ENCODE measurements at places on chromosomes 16 and 17.

DNA sequence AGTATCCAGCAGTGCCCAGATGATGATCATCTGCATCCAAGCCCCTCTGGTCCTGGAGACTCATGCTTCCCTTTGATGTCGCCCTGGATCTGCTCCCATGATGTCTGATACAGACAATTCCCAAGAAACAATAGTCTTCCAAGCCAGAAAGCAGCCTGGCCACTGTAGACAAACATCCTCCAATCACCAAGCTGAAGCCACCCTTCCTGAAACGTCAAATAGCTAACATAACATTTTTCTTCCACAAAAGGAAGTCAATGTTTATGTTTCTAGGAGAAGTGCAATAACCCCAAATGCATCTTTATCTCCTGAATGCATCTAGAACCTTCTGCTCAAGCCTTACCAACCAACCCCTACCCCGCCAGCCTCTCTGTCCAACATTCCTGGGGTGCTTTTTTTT, 1.2 kb upstream of the DPEP2 start:
- DNase-seq: no peak

GRCh38 chr17:7835814-7836595, 2.0 kb downstream of the KDM6B start:
- peak; percentile 77 for DNase-seq

DNA sequence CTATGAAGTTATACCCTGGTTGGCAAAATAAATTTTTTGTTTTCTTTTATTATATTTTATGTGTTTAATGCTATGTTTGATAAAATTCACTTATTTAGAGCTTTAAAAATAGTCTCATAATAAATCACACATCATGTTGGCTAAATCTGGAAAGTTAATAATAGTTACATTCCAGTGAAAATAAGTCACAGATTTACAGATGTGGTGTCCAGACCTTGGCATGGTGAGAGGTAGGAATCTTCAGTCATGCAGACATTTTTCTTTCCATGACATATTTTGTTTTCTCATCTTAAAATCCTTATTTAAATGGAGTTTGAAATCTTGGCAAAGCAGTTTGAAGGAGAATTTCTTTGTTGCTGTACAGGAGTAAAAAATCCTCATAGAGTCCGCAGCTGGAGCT, 48.1 kb upstream of the GOSR1 start:
- peak; percentile 84 for DNase-seq

GRCh38 chr17:29143894-29144293, 36.3 kb downstream of the MYO18A start:
- peak; percentile 62 for DNase-seq

Data from GM23248 (cell line).